Naive thymus-derived CD8-positive, alpha-beta T cell (primary cell): ENCODE measurements at places on chromosomes 4 and X. TPM values are rescaled to one million over a fixed set of nuclear protein-coding genes. Genes with fewer than 3 reads are reported as not detected.
A peak's percentile ranks its signal among the peaks of the same experiment; 100 is the strongest.

SPIN4 gene
- 2.9 TPM for total RNA-seq

PDLIM3 gene
- not detected for total RNA-seq

TLL1 gene
- not detected for total RNA-seq

MXRA5 gene
- not detected for total RNA-seq

DNA sequence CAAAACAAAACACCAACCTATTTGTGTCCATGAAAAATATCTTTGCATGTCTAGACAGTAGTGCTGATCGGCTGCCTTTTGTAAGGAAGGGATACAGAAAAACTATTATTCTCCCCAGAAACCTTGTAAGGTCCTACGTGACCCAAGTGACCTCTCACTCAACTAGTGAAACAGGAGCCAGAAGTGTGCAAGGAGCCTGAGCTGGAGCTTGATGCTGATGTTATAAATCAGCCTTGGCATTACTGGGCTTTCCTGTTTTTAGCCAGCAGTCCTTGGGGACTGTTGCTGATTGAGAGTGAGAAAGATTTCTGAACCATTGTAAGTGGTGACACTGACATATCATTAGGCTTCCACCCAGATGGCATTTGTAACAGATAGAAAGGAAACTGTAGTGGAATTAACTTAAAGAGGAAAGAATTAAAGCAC lies 100.8 kb upstream of the LIMCH1 start:
- H3K27ac ChIP-seq = no peak overlapping the region
- H3K4me3 ChIP-seq = no peak overlapping the region
- no peak for DNase-seq
- H3K27me3 ChIP-seq = peaks cover 4% of the 10 kb centered on the region
- no peaks in the 10 kb centered on the region for H3K36me3 ChIP-seq
- H3K4me1 ChIP-seq = no peaks in the 10 kb centered on the region

GRCh38 chr4:185956544-185956940 lies 112.4 kb upstream of the TLR3 start:
- H3K4me3 ChIP-seq = no peak overlapping the region
- H3K4me1 ChIP-seq = no peaks in the 10 kb centered on the region
- H3K27ac ChIP-seq = no peak overlapping the region
- peaks cover 8% of the 10 kb centered on the region for H3K27me3 ChIP-seq

- no peak overlapping the region for H3K4me3 ChIP-seq
- peaks cover 36% of the 10 kb centered on the region for H3K4me1 ChIP-seq
- H3K36me3 ChIP-seq = no peaks in the 10 kb centered on the region
- H3K27me3 ChIP-seq = no peaks in the 10 kb centered on the region
Measured at GRCh38 chrX:15761564-15762191, 23.6 kb downstream of the CA5B start.

DNA sequence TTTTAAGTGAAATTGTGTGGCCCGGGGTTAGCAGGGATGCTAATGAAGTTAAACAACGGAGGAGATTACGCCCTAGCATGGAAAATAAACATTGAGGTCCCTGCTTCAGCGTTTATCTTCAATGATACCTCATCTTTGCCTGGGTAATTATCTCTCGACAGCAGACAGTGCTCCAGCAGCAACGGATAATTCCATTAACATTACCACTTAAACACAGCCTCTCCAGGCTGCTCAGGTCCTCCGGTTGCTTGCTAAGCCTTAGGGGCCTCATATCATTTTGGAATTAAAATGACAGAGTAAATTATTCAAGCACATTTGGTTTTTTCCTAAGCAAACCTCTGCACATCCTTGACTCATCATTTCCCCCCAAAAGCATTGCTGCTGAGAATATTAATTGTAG lies 281.5 kb upstream of the KLF3 start:
- DNase-seq = no peak
- H3K27me3 ChIP-seq = no peaks in the 10 kb centered on the region
- no peak overlapping the region for H3K27ac ChIP-seq

- no peaks in the 10 kb centered on the region for H3K27me3 ChIP-seq
- H3K4me3 ChIP-seq = no peak overlapping the region
- peaks cover under 1% of the 10 kb centered on the region for H3K36me3 ChIP-seq
- no peak for DNase-seq
- H3K4me1 ChIP-seq = peaks cover under 1% of the 10 kb centered on the region
Measured at GRCh38 chr4:2338754-2339457, 77.0 kb upstream of the MXD4 start.

GRCh38 chr4:181077341-181077740 lies 1165.9 kb upstream of the TENM3 start:
- no peak overlapping the region for H3K27ac ChIP-seq
- no peaks in the 10 kb centered on the region for H3K27me3 ChIP-seq
- H3K4me3 ChIP-seq = no peak overlapping the region
- no peak for DNase-seq
- no peaks in the 10 kb centered on the region for H3K36me3 ChIP-seq
- H3K4me1 ChIP-seq = no peaks in the 10 kb centered on the region

DNA sequence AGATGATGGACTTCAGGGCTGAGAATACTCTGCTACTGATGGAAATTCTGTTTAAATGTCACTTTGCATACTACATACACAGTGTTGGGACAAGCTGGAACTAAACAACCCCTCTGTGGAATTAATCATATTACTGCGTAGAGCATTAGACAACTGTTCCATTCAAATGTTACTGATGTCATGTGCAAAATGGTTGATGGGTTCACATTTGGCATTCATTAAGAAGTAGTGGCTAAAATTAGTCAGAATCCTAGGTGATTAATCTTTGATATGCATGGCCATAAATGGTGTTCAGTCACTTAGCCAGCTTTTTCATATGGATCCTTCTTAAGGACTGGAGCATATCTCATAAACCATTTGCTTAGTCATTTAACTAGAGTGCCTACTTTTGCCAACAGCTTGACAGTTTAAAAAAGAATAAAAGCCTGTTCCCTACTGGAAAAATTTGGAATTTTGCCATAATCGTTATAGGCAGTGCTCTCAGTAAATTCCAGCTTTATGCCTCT lies 105.2 kb downstream of the RNF150 start:
- no peak for DNase-seq
- no peaks in the 10 kb centered on the region for H3K4me1 ChIP-seq
- H3K4me3 ChIP-seq = no peak overlapping the region
- no peak overlapping the region for H3K27ac ChIP-seq
- H3K36me3 ChIP-seq = no peaks in the 10 kb centered on the region

GRCh38 chr4:6179362-6179761 lies 21.0 kb downstream of the JAKMIP1 start:
- H3K27me3 ChIP-seq = peaks cover 17% of the 10 kb centered on the region
- H3K27ac ChIP-seq = peak overlapping the region; percentile 83

DNA sequence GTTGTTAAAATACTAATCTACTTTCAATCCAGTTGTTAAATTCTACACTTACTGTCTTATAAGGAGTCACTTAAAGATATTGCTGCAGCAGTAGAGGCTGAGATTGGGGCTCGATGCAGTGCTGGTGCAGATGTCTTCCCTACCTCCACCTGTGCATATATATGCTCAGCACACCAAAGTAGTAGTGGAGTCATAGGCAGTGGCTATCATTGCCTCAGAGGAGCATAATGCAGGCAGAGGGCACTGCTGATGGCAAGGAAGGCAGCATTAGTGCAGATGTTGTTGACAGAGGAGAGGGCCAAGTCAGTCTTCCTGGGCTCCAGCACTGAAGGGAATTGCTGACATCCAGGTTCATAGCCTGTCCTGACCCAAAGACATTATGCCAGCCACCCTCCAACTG lies 35.1 kb downstream of the INPP4B start:
- H3K4me1 ChIP-seq = peaks cover 2% of the 10 kb centered on the region
- H3K4me3 ChIP-seq = no peak overlapping the region
- no peak overlapping the region for H3K27ac ChIP-seq
- H3K27me3 ChIP-seq = no peaks in the 10 kb centered on the region
